ENCODE measurements at places on chromosomes 1 and 21.

DNA sequence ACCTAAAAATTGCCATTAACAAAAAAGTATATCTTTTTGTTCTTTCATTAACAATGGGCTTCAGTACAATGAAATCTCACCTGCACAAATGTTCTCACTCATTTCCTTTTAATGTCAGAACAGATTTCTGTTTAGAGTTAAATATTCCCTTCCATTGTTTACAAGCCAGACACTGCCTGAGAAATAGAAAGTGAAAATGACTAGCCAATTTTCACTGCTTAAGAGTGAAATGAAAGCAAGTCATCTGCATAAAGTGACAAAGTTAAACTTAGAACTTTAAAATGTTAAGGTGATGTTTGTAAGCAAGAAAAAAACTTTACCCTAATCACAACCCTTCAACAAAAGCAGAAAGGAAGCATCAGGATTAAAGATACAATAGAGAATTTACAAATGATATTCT is 27.5 kb downstream of the COA6 start:
- DNase-seq = no peak

DNA sequence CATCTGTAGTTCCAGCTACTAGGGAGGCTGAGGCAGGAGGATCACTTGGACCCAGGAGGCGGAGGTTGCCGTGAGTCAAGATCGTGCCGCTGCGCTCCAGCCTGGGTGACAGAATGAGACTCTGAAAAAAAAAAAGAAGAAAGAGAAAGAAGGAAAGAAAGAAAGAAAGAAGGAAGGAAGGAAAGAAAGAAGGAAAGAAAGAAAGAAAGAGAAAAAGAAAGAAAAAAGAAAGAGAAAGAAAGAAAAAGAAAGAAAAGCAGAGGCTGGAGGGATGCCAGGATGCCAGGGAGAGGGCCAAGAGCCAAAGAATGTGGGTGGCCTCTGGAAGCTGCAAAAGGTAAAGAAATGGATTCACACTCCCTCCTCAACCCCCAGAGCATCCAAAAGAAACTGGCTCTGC is 8.2 kb upstream of the KCNE2 start:
- no peak for DNase-seq

DNA sequence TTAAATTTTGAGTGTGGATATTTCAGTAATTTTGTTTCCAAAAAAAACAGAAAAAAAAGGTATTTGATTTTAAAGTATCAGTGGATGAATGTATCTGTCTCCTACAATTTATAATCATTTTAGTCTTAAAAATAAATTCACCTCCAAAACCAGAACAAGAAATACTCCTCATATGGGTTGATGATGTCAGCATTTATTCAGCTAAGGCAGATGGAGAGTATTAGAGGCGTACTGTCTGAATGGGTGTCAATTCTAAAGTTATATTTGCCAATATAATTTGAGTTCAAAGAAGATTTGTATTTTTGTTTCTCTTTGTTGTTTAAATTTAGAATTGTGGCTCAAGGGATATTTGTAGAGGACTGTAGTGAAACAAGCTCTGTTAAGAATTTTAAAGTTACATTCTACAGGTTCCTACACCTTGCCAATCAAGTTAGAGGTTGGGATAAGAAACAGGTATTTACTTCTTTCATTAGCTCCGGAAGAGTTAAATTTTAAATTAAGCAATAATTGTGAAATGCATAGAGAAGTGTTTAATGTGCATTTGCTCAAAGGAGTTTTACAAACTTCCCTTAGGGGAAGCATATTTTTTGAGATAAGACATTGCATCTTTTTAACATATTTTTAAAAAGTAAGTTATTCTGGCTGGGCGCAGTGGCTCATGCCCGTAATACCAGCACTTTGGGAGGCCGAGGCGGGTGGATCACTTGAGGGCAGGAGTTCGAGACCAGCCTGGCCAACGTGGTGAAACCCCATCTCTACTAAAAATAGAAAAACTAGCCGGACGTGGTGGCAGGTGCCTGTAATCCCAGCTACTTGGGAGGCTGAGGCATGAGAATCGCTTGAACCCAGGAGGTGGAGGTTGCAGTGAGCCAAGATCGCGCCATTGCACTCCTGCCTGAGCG is 1.2 kb downstream of the PLA2G4A start:
- DNase-seq = no peak

DNA sequence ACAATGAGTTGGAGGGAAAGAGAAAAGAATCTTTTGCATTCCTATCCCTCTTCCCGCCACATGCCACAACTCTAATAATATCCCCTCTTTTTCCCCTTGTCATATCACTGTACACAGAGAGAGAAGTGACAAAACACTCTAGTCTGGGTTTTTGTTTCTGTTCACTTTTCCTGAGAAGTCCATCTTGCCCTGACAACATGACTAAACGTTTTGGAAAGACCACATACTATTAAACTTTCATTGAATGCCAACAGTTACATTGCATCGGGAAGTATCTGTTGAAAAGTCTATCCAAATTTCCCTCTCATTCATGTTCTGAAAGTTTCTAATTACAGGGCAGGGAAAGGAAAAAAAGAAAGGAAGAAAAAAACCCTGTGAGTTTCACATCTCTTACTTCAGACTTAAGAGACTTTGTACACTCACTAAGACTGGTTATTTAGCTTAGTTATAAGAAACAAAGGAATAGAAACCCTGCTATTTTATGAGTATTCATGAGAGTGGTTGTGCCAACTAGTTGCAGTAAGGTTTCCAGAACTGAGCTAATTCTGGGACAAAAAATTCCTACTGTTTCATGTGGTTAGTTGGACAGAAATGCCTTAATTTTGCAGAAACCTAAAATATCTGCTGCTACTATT is 16.9 kb downstream of the PLA2G4A start:
- DNase-seq = no peak

GRCh38 chr1:165207853-165208515 is 148.5 kb downstream of the LMX1A start:
- DNase-seq = no peak

- no peak for DNase-seq
These were observed 7.8 kb downstream of the AJAP1 start for GRCh38 chr1:4662168-4662567.

GRCh38 chr1:35668506-35668905 is 27.2 kb upstream of the PSMB2 start:
- DNase-seq = no peak

- no peak for DNase-seq
These were observed 583.0 kb upstream of the PKN2 start for GRCh38 chr1:88101041-88101440.

DNA sequence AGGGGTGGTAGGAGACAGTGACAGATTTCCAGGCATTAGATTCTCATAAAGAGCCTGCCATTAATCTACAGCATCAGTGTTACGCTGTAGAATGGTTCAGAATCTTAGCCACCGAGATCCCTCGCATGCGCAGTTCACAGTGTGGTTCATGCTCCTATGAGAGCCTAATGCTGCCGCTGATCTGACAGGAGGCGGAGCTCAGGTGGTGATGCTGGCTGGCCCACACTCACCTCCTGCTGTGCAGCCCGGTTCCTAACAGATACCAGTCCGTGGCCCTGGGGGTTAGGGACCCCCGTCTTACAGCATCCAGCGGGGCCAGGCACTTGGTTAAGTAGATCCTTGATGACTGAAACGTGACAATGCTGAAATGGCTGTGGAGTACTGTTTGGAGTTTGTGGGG is 163.6 kb upstream of the C1orf21 start:
- DNase-seq = no peak

DNA sequence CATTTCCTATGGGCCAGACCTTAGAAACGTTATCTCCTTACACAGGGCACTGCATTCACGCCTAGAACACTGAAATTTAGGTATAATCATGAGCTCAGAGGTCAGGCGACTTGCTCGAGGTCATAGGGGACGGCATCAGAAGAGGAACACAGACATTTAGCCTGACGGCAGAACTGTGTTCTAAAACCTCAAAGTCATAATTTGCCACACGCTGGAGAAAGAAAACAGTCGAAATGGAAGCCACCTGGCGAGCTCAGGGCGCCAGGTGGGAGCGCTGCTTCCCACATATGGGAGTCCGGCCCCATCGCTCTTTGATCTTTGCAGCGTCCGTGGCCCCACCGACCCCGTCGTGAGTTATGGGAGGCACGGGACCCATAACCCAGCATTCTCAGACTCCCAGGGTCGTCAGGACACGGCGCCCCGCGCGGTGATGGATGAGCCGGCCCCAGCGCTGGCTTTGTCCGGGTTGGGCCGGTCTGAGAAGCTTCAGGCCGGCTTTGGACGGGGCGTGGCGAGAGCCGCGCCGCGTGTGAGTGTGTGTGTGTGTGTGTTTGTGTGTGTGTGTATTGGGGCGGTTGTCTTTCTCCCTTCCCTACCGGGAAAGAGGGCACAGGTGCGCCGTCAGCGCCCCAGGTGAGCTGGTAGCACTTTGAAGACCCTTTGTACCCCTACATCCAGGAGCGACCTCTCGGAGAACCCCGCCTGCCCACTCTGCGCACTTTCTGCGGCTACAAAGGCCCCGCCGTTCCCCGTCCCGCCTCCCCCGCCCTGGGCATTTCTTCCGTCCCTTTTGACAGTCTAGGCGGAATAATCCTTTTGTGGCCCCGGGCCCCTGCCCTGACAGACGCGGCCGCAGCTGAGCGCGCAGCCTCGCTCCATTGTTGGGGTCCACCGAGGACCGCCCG is 861 bp upstream of the DRAXIN start:
- no peak for DNase-seq

- DNase-seq = no peak
These were observed 41.2 kb downstream of the AHDC1 start for GRCh38 chr1:27562534-27563340.

- no peak for DNase-seq
These were observed 251.0 kb downstream of the OLFM3 start for GRCh38 chr1:101745551-101746270.

DNA sequence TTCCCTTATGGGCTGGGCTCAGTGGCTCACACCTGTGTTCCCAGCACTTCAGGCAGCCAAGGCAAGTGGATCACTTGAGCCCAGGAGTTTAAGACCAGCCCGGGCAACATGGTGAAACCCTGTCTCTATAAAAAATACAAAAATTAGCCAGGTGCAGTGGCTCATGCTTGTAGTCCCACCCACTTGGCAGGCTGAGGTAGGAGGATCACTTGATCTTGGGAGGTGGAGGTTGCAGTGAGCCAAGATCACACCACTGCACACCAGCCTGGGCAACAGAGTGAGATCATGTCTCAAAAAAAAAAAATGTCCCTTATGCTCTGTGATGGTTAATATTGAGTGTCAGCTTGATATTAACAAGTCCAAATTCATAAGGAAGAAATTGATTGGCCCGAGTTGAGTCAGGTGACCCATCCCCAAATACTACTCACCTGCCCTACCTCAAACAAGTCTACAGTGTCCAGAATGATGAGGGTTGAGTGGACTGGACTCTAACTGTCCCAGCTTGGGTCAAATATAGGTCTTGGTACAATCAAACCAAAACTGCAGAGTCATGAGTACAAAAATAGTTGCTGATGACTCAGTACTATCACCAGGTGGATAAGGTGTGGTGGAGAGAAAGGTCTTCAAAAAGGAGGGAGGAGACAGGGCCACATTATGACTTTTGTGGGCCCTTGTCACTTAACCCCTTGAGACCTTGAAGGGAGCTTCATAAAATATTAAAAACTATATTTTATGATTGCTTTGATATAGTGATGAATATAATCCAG is 161.0 kb downstream of the ZNF326 start:
- DNase-seq = no peak

GRCh38 chr1:50700214-50700613 is 259.9 kb downstream of the FAF1 start:
- DNase-seq = no peak

GRCh38 chr1:11858968-11859871 is 475 bp upstream of the NPPB start:
- DNase-seq = peak; percentile 23

DNA sequence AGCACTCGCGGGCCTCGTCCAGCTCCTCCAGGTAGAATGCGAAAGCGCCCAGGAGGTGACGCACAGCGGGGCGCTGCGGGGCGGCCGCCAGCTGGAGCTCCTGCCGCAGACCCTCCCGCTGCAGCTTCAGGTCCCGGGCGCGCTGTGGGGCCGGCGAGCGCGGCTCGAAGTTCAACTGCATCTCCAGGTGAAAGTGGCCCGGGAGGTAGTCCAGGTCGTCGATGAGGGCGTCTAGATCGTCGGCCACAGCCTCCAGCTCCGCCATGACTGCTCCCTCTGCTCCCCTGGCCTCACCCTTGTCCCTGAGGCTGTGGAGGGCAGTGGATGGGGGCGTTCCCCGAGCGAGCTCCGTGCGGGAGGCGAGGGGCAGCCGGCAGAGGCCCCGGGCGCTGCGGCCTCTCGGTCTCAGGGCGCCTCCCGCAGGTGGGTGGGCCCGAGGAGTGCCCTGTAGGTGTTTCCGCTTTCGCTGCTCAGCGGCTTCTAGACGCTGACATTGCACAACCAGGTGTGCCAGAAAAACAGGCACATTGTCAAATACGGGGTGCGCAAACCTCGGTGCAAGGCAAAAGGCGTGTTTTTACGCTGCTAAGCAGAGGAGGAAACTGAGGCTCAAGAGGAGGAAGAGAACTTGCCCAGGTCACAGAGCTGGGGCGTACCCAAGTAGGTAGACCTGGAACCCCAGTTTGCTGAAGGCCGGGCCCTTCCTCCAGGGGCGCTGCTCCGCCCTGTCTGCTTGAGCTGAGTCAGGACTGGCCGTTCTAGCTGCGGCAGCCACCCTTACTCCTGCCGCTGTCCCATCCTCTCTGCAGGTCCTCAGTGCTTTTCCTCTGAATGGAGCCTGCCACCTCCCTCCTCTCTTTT is at the start of gene TTC22:
TTC22 (minus strand) TSS at position 425 of the 861 bp plus-strand sequence; CDS start at position 265, 160 bp downstream.
- DNase-seq = peak; percentile 40

DNA sequence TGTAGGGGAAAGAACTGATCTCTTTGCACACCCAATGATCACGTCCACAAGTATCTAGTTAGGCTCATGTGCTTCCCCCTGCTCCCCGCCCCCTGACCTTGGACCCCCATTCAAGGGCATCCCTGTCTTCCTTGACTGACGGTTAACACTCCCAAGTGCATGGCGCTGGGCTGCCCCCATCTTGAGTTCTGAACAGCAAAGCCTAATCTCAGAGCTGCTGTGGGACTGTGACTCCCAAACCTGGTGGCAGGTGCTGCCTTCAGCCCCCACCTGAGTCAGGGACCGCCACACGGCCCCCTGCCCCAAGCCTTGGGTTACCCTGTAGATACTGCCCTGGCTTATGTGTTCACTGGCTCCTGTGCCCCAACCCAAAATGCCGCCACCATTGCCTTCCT is 925 bp downstream of the TNNI1 start:
- DNase-seq = no peak
